T-helper 1 cell (primary cell): ENCODE measurements at places on chromosomes 11 and 22.

GRCh38 chr11:114091516-114092397, 32.2 kb downstream of the ZBTB16 start:
- DNase-seq = no peak

- no peak for DNase-seq
Observed at GRCh38 chr11:102155676-102156075, 45.4 kb downstream of the YAP1 start.

DNA sequence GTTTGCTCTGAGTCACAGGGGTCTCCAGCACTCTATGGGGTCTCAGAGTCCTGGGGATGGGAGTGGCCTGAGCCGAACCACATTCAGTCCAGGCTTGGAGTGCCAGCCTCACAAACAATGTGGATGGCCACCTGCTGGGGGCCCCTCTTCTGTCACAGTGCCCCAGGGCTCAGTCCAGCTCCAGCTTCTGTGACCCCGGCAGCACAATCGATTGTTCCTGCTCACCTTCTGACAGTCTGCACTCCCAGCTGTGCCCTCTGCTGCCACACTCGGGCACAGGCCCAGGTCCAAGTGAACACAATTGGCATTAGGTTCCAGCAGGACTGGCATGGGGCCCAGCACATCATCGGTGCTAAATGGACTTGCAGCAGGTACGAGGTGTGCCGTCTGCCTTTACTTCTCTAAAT, 84.8 kb downstream of the TP53I11 start:
- no peak for DNase-seq

- no peak for DNase-seq
Observed at GRCh38 chr11:79437278-79437980, 3.4 kb downstream of the TENM4 start.
